Stimulated activated naive CD8-positive, alpha-beta T cell treated with anti-CD3 and anti-CD28 coated beads, Interleukin-15, amount 100 ng/mL, for 72 hours (primary cell): ENCODE measurements at places on chromosomes 3 and 15.
A peak's percentile ranks its signal among the peaks of the same experiment; 100 is the strongest.

- no peak for DNase-seq
Observed at GRCh38 chr3:106759731-106760130, 617.5 kb upstream of the CCDC54 start.

- DNase-seq, result no peak
Observed at GRCh38 chr3:8938021-8938420, 25.3 kb downstream of the RAD18 start.

DNA sequence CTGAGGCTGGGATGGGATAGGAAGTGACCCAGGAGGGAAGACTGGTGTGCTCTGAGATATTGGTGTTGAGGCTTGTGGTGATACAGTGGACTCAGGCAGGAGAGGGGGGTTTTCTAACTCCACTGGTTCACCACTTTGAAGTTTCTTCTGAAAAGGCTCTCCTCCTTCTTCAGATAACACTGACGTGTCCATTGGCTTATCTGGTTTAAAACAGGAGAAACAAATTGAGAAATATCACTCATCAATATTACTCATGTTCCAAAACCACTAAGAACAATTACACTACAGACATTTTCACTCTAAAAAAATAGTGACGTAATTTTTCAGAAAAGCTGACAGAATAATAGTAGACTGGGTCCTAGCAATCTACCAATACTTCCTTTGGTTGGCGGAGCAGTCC, 23.1 kb downstream of the TP53BP1 start:
- no peak for DNase-seq

DNA sequence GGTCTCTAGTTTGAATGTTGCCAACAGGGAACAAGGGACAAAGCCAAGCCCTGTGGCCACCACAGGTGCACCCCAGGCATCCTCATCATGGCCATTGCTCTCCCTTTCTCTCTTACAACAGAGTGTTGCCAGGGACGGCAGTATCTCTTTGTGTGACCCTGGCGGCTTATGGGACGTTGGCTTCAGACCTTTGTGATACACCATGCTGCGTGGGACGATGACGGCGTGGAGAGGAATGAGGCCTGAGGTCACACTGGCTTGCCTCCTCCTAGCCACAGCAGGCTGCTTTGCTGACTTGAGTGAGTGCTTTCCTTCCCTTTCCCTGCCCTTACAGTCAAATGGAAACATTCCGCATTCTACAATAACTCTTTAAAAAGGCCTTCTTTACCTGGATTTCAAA, 38.2 kb downstream of the BOC start:
- DNase-seq, result no peak

DNA sequence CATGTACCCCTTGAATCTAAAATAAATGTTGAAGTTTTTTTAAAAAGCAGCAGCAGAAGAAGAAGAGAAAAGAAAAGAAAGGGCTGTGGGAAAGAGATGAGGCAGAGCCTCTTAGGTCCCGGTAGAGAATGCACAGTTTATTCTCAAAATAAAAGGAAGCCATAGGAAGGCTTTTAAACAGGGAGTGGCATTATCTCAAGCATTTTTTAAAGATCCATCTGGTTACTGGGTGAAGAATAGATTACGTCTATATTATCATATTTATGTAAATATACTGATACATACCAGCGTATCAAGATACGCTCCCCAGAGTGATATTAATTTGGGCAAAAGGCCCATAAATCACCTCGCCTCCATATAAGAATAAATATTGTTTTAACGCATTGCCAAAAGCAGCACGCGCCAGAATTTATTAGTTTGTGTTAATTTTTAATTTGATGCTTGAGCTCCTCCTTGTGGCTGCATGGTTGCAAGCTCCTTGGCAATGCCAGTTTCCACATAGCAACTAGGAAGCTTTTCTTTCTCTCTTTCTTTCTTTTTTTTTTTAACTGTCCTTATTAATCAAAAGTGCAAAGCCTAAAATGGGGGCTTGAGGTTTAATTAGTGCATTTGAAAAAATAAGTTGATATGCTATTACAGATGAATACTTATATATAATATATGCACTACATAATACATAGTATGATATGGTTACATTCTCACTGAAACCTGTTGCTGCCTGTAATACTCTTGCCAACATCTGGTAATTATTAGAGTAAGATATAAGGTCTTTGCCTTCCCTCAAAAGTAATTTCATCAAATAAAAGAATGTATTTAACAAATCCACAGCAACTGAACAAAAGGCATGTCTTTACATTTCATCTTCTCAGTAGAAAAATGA, 242.8 kb upstream of the UBE2E2 start:
- peak; percentile 9 for DNase-seq

GRCh38 chr3:116037954-116038911, 407.1 kb downstream of the LSAMP start:
- no peak for DNase-seq
